ENCODE measurements at places on chromosomes 4 and X.
A peak's percentile ranks its signal among the peaks of the same experiment; 100 is the strongest.

DNA sequence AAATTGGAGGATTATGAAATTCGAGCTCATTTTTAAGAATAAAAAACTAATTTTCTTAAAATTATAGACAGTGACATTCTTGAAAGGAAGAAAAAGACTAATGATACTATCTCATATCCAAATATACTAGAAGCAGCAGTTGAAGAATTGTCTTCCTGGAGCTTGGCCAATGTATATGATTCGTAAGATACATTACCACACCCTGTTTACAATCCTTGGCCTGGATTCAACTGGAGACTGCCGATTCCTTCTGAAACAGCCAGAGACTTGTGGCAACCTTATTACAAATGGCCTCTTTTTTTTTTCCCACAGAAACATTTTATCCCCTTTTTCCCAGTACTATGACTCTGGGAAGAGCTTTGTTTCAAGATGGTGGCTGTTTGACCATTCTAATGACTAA, 571.2 kb upstream of the FAT1 start:
- DNase-seq: no peak

GRCh38 chr4:2932951-2933565, 30.1 kb downstream of the NOP14 start:
- no peak for DNase-seq

DNA sequence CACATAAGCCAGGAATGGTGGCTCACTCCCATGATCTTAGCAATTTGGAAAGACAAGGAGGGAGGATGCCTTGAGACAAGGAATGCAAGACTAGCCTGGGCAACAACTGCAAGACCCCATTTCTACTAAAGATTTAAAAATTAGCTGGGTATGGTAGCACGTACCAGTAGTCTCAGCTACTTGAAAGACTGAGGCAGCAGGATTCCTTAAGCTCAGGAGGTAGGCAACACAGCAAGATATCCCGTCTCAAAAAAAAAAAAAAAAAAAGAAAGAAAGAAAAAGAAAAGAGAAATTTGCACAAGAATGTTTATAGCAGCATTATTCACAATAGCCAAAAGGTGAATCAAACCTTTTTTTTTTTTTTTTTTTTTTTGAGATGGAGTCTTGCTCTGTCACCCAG, 29.7 kb downstream of the PDS5A start:
- DNase-seq: no peak

DNA sequence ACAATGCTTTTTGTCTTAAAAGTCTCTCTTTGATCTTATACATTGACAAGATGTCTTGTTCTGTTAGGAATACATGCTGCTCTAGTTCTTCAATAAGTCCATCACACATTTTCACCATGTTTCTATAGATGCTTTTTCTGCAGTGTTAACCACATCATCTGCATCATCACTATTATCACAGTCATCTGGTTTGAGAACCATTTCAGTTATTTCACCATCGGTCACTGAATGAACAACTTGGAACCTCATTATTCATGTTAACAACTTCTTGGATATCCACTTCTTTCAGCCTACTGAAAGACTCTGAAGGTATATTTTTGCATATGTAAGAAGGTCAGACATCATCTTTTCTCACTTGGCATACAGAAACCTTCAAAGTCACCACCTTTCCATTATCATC, 975.2 kb downstream of the STIM2 start:
- DNase-seq: no peak

- no peak for DNase-seq
Observed at GRCh38 chr4:6492027-6492590, 19.7 kb upstream of the PPP2R2C start.

- DNase-seq: no peak
Observed at GRCh38 chr4:111404673-111405072, 740.6 kb upstream of the FAM241A start.

DNA sequence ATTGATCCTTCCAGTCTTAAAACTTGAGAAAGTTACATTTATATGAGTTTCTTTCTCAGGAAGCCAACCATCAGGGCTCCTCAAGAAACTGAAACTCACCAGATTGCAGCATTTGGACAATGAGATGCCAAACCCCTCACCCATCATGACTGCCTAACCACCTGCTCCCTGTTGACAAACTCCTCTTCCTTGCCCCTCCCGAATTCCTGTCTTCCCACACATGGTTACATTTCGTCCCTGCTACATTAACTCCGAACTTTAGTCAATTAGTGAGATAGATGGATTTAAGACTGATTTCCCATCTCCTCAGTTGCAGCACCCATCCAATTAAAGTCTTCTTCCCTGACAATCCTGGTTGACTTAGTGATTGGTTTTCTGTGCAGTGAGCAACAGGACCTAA, 118.7 kb downstream of the ZNF330 start:
- no peak for DNase-seq

DNA sequence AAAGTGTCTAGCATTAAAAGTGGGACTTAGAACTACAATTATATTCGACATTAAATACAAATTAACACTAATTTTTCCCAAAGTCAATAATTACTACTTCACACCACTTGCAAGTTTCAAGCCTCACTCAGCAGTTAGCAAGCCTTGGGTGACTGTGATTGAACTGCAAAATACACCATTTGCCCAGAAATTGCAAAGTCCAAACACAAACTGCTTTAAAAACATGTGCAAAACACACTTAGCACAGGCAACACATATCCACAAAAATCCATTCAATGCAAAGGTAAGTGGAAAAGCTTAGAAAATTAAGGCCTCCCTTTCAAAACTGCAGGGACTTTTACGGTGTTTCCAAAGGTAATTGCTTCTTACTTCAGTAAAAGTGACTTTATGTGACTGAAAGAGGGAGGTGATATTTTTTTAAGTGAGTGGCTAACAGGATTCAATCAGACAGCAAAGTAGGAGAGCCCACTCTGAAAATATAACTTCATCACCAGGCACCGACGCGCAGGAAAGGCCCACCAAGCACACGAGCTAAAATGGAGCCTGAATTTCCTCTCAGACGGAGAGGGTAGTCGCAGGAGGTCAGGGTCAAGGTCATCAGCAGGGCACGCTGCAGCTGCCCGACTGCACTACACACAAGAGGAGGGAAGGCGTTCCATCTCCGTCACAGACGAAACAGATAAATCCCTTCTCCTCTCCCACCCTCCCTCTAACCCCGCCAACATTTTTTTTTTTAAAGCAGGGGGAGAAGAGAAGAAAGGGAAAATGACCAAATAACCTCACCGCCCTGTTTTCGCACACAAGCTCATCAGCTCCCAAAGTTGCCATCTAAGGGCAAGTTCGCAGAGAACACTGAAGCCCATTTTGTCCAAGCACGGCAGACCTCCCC, 3.1 kb downstream of the ZNF827 start:
- peak; percentile 2 for DNase-seq

- no peak for DNase-seq
Observed at GRCh38 chr4:140312100-140312499, 61.3 kb upstream of the SCOC start.

GRCh38 chrX:71227370-71228062, 4.5 kb downstream of the GJB1 start:
- no peak for DNase-seq

GRCh38 chr4:119053245-119053644, 82.4 kb upstream of the MYOZ2 start:
- DNase-seq: no peak

GRCh38 chrX:13428053-13428786, 108.4 kb upstream of the ATXN3L start:
- DNase-seq: no peak

DNA sequence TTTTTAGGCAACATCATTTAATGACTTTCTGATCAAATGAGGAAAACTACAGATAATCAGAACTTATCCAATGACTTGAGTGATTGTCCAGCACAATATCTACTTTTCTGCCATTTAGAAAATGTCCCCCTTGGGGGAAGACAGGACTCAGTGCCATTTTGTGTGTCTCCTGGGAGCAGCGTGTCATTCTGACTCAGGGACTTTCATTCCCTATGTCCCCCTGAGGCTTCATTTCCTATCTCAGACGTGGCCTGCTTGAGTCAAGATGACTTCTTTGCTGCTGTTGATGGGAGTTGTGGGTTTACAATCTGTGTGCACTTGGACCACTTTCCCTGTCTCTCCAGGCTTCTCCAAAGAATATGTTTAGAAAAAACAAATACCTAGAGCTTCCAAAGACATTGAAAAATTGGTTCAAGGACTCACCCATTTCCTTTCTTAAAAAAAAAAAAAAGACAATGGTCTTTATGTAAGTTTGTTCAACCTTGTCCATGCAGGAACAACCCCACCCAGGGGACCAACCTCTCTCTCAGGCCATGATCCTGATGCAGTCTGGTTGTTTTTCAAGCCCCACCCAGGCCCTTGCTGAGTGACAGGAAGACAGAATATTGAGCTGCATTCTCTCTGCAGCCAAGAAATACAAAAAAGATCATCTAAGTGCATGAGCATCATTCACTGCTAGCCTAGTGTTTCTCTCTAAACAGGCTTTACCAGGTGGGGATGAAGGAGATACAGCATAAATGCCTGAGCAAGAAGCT, 34.3 kb upstream of the TMEM154 start:
- DNase-seq: no peak

- DNase-seq: no peak
Observed at GRCh38 chrX:8404471-8404870, 60.2 kb upstream of the VCX3B start.

DNA sequence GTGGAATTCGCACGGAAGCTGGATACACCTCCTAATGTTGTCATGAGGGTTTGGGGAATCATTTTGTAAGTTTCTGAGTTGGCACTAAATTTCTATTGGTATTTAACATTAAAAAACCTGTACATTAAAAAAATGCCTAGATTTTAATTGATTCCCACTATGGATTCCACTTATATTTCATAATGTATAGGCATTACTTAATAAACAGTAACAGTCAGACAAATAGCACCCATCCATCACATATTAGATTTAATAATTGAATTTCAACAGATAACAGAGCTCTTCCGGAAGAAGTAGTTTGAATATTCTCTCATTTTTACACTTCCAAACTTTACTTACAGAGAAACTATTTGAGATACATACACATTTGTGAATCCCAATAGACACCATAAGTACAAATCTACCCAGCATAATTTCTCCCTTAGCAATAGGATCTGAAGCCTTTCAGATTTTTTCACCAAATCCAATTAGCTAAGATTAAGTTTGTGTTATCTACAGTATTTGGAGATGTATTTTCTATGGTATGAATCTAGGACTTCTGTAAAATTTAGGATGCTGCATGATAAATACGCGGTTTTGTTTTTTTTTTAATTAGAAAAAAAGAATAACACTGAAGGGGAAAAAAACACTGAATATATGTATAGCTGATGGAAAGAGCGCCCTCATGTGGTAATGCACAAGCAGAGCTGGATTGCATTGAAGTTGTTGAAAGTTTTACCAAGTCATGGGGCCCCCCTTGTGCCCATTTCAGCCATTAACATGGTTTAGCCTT, 12.2 kb upstream of the ODAM start:
- no peak for DNase-seq

DNA sequence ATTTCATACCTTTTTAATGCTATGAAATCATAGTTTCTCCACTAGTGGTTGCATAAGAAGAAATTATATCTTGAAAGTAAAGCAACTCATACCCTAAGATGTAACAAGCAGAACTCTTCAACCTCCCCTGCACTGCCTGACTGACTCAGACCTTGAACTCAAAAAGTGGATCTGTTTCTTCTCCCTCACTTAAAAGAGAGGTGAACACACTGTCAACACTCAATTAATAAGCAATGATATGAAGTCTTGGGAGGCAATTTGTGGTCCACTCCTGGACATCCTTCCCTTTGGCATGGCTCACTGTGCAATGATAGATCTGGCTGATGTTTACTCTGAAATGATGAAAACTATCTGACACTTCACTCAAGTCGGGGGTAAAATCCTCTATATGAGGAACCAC, 282.0 kb upstream of the DKK2 start:
- DNase-seq: no peak

DNA sequence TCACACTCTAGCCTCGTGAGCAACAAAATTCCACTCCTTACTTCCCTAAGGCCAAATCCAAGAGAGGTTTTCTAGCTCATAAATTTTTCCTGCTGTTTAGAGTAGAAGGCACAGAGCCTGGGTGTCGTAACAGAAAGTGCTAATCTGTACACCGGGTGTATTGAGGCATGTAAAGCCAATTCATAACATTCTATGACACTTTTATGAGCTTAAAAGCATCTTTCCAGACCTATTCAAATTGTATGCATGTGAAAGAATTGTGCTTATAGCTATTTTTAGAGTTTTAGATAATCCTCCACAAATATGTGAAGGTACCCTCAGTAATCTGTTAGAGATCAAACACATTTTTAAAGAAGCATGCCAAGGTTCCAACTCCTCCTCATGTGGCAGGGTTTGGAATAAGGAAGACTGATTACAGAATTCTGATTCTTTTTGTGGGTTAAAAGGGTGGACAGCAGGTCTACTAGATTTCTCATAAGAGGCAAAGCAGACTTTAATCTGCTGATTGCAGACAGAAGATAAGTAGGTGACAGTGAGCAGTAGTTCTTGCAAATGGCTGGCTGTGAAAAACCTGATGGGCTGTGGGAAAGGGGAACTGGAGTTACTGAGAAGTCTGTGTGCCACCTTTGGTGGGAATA, 25.5 kb upstream of the LRCH2 start:
- DNase-seq: peak; percentile 11

DNA sequence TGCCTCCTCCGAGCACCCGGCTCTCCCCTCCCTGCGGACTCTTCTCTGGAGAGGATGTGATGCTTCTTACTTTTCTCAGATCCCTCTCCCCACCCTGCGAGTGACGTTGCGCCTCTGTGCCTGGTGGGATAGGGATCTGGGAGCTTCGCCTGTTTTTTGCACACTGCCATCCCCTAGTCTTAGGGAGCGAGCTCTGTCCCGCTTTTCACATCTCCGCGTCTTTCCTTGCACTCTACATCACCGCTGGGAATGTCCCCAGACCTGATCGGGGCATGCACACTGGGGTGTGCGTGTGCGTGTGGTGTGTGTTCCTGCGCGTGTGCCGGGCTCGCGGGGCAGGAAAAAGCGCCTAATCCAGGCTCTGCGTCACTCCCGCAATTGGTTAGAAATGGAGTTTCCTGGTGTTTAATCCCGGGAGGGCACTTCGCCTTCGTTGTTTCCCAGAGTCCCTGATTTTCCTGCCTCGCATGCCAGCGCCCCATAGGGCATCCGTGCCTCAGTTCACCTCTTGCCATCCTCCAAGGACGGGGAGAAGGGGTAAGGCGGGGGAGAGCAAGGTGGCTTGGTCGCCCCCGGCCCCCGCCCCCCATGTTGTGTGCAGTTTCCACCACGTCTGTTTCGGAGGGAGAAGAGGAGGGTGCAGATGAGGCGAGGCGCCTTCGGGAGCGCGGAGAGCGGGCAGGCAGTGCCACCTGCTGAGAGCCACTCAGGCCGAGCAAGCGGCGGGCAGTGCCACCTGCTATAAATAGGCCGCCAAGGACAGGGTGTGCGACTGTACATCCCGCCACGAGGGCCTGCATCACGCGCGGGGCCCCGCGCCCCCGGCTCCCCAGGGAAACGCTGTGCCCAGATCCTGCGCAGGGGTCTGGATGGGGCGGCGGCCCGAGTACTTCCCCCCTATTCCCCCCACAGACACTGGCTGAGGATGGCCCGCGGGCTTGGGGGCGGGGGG, 759 bp upstream of the TBC1D1 start:
- DNase-seq: no peak

GRCh38 chr4:178306565-178306964, 864.3 kb upstream of the AGA start:
- DNase-seq: no peak

All from DMS79 treated with DMSO at 0.1 percent for 48 hours (cell line).